ENCODE measurements at places on chromosomes 3 and 15. TPM values are rescaled to one million over a fixed set of nuclear protein-coding genes. Genes with fewer than 3 reads are reported as not detected.
A peak's percentile ranks its signal among the peaks of the same experiment; 100 is the strongest.

PLAAT1 gene
- 4.8 TPM for total RNA-seq

CAMK2N2 gene
- 1.1 TPM for total RNA-seq

PFKFB4 gene
- 19.5 TPM for total RNA-seq

- no peak for DNase-seq
Observed at GRCh38 chr3:14624498-14624897, 27.1 kb upstream of the CCDC174 start.

DNA sequence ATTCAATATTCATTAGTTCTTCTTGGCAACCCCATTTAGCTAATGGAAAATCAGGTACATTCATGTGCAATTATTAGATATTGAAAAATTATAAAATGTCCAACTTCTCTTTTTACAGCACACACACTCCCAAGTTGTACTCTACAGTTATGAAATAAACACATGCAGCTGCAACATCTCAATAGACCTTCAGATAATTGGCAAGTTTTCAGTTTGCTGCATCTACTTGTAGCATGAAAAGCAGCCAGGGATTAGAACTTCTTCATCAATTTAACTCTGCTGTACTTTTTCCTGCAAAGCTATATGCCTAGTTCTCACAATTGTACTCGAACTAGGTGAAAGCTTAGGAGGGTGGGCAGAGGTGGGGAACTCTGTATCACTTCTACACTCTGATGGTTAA lies 46.6 kb upstream of the FHIT start:
- no peak for DNase-seq

DNA sequence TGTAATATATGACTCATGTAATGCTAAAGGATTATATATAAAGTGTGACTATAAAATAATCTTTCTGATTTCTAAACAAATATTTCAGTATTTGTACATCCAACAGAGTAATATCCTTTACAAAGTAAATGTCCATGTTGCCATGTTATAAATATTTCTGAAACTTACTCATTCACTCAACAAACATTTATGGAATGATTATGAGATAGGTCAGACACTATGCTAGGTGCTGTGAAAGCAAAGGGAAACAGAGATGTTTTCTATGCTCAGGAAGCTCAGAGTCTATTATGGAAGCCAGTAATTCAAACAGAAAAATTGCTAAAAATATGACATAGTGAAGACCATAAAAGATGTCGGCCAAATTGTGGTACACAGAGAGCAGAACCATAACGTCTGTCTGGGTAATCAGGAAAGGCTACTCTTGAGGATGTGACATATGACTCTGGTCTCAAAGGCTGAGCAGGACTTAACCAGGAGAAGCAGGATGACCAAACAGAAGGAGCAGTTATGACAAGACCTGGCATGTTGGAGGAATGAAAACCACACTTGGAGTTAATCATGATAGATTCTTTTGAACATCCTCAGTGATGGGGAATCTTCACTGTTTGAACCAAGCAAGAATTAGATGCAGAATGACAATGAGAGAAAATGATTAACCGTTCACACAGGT lies 39.0 kb upstream of the MYO5C start:
- DNase-seq = peak; percentile 16

DNA sequence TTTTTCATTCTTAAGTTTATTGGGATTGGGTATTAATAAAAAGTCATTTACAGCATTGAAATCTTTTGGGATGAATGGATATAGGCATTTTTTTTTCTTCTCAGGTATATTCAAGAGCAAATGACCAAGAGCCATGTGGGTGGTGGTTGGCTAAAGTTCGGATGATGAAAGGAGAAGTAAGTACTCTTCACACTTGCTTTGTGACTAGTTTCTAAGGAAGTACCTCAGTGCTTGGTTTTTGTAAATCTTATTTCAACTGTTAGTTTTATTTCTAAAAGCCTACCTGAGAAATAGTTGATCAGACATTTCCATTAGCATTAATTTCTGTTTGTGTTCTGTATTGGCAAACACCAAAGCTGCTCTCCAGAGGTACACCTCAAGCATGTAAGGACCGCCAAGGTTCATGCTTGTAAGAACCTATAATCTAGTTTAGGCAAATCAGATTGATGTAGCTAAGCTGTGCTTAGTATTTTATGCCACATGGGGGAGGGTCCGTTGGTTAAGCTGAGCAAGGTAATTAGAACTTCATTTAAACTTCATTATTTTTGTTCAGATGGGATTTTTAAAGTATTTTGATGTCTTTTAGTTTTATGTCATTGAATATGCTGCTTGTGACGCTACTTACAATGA lies 35.4 kb downstream of the FXR1 start:
- DNase-seq = no peak

DNA sequence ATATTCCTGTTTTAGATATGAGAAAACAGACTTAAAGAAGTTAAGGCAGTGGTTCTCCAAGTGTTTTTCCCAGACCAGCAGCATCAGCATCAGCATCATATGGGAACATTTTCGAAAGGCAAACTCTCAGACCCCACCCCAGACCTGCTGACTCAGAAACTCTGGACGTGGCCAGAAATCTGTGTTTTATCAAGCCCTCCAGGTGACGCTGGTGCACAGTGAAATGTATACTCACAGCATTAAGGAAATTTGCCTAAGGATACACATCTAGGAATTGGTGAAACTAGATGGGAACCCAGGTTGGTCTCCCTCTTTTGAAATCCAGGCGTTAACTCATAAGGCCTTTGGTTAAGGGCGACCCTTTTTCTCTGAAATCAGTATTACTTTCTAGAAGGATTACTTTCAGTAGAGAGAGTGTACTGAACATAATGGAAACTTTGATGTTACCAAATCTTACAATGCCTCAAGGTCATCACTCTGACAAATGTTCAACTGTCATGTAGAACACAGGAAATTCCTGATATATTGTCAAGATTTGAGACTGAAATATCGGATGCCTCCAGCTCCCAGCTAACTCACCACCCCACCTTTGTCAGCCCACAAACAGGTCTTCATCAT lies 910.2 kb downstream of the ROBO1 start:
- DNase-seq = peak; percentile 3

DNA sequence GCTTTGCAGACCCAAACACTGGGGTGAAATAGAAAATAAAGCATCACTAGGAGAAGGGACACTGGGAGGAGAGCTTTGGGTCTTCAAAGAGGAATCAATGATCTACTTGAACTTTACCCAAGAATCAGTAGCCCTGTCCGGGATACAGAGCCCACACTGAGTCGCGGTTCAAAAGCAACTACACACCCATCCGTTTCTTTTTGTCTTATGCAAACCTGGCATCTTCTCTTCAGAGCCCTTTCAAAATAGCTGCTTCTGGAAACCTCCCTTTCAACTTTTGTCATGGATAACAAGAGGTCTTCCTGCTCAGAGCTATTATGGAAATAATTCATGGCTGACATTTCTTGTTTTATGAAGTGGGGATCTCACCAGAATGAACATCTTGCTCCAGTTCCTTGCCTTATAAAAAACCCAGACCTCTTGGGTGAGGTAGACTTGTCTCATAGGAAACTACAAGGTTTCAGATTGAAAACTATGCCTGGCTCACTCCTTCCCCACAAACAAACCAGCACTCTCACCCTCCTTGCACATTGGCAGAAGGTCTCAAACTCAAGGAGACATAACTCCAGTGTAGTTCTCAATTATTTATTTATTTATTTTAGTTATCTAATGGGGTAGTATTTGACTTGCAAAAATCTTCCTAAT lies 115.1 kb upstream of the ARHGEF3 start:
- no peak for DNase-seq

- no peak for DNase-seq
Observed at GRCh38 chr3:55903680-55904079, 416.6 kb upstream of the WNT5A start.

GRCh38 chr3:108088697-108089096 lies 2.1 kb downstream of the CD47 start:
- peak; percentile 74 for DNase-seq

- DNase-seq = peak; percentile 90
Observed at GRCh38 chr3:11238060-11238459, 34.1 kb upstream of the ATG7 start.

DNA sequence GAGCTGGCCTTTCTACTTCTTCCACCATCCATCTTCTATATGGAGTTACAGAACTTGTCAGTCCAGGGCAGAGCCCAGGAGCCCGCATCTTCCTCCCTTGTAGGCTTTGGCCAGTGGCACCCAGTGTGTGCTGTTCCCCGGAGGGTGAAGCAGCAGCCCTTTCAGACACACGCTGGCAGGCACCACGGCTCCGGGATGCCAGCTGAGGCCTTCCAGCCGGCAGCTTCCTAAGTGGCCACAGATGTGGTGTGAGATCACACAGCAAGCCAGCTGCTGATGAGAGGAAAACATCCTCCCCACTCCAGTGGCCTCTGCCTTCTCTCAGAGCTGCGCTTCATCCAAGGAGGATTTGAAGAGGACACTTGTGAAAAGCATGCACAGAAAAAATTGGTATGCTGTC lies 24.1 kb downstream of the CRABP1 start:
- no peak for DNase-seq

GRCh38 chr15:38631119-38632075 lies 66.8 kb upstream of the RASGRP1 start:
- no peak for DNase-seq

All from M059J (cell line).